ENCODE measurements at places on chromosomes 5 and 9. TPM values are rescaled to one million over a fixed set of nuclear protein-coding genes. Genes with fewer than 3 reads are reported as not detected.

The RANBP17 gene
- 3.0 TPM for total RNA-seq

The WDR38 gene
- total RNA-seq: not detected

The CKMT2 gene
- total RNA-seq: not detected

The FCN2 gene
- not detected for total RNA-seq

The COL5A1 gene
- total RNA-seq: 37.9 TPM

The TAF11L10 gene
- total RNA-seq: not detected

The ASPN gene
- total RNA-seq: not detected

The FBLL1 gene
- not detected for total RNA-seq

The FGF18 gene
- total RNA-seq: 0.44 TPM

The FAM13B gene
- total RNA-seq: 12.8 TPM

The SLC4A9 gene
- total RNA-seq: not detected

The DOCK2 gene
- 3.5 TPM for total RNA-seq

The FSTL4 gene
- 3.9 TPM for total RNA-seq

The PCDHB10 gene
- 0.05 TPM for total RNA-seq

The SEMA6A gene
- total RNA-seq: 0.05 TPM

The EQTN gene
- not detected for total RNA-seq

The SLC34A1 gene
- not detected for total RNA-seq

The OR1J2 gene
- not detected for total RNA-seq

The ALDOB gene
- not detected for total RNA-seq

The CARTPT gene
- not detected for total RNA-seq

The GBA2 gene
- 31.9 TPM for total RNA-seq
